ENCODE measurements at places on chromosomes 12 and 14.

DNA sequence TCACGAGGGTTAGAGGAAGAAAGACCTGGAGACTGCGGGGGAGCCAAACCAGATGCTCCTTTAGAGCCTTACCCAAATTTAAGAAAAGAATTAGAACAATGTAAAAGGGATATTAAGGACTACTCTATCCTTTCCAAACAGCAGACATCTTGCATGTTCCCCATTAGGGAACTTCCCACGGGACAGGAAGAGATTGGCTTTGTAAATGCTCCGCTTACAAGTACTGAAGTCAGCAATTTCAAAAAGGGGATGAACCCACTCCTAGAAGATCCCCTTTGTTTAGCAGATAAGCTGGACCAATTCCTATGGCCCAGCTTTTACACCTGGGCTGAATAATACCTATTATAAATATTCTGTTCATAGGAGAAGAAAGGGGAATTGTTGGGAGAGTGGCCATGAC lies 74.2 kb downstream of the APOBEC1 start:
- DNase-seq = no peak

DNA sequence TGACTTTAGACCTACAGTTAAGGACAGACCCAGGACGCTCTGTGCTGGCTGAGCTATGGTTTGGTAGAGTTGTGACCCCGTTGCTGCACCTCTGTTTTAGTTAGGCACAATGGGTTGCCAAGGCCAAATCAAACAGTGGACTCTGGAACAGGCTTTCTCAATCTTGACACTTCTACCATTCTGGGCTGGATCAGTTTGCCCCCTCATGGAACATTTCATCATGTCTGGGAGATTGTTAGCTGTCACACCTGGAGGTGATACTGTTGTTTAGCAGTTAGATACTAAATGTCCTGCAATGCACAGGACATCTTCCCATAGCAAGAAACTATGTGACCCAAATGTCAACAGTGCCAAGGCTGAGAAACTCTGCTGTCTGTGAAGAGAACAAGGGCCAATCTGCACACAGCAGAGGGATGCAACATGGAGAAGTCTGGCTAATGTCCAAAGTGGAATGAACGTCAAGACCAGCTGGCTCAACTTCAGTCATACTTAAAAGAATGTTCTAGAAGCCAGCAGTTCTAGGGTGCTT lies 65.6 kb upstream of the DICER1 start:
- no peak for DNase-seq

DNA sequence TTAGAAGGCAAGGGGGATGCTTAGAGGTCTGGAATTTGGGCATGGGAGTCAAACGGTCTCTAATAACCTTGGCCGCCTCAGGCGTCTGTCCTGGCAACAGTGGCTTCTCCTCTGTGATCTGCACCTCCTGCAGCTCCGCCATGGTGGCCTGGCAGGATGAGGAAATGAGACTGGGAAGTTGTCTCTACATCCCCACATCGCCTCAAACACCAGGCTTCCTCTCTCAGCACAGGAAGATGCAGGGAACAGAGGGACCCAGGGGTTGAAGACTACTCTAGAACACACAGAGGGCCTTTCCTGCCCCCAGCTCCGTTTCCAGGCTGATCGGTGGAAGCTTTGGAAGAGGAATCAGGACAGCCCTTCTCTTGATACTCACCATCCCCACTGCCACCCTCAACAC lies 1.7 kb downstream of the NDRG2 start:
- no peak for DNase-seq

DNA sequence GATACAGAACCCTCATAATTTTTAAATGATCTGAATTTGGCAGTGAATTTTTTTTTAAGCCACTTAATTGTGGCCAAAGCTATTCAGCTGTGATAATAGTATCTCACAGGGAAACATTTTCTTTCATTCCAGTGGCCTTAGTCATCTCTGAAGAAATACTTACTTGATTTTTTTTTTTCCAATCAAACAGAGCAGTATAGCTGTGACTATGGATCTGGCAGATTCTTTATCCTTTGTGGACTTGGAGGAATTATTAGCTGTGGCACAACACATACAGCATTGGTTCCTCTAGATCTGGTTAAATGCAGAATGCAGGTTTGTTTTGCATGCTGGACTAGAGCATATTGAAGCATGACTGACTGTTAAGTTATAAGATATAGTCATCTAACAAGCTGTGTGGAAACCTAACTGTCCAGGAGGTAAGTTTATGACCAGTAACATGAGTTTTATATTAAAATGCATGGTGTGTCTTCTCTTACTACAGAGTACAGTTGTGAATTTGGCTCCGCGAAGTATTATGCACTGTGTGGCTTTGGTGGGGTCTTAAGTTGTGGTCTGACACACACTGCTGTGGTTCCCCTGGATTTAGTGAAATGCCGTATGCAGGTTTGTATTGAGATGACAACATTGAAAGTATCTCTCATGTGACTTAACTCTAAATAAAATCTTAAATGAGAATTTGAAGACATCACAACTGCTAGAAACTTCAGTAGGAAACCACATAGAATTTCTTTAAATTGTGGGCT lies 1.9 kb downstream of the SLC25A3 start:
- no peak for DNase-seq

GRCh38 chr14:51733147-51733546 lies 81.4 kb downstream of the FRMD6 start:
- no peak for DNase-seq

DNA sequence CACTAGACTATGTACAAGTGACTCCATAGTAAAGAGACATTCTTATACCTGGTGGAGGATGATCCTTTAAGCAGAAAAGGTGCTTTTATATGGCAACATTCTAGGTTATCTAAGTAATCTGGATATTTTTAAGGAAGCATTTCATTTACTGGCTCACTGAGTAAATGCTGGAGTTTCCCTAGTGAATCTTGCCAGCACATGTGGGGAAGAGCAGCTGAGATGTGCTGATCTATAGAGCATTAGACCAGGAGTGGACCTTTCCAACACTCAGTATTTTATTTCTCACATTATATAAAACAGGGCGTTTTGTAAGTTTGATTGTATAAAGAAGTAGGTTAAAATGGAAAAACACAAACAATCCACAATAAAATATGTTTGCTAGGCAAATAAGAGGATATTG lies 478.5 kb downstream of the ATP23 start:
- DNase-seq = no peak

GRCh38 chr12:62438098-62438692 lies 28.4 kb upstream of the MON2 start:
- no peak for DNase-seq

GRCh38 chr12:24996820-24997219 lies 47.9 kb upstream of the BCAT1 start:
- no peak for DNase-seq

GRCh38 chr12:29398495-29398894 lies 17.5 kb upstream of the ERGIC2 start:
- DNase-seq = no peak

DNA sequence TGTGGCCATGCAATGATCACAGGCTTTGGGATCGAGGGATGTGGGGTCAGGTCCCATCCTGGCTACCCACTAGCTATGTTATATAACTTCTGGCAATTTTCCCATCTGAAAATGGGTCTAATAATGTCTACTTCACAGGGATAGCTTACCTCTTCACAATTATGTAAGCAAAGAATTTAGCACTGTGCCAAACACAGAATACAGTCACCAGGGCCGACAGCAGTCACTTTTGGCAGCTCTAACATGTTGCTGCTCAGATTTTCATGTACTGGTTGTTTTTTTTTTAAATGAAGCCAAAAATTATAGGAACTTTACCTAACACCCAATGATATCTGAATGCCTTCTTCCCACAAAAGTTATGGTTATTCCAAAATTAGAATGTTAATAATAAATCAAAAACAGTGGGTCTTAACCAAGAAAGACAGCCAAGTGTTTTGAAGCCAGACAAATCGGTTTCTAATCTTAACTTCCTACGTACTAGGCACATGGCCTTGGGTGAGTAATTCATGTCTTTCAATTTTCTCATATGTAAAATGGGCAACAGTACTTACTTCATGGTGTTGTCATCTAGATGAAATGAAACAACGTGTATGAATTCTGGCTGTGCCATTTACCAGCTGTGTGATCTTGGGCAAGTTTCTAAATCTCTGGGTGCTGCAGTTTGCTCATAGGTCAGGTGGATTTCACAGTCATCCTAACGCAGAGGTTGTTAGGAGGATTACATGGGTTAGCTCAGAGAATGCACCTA lies 13.0 kb upstream of the PCED1B start:
- no peak for DNase-seq

DNA sequence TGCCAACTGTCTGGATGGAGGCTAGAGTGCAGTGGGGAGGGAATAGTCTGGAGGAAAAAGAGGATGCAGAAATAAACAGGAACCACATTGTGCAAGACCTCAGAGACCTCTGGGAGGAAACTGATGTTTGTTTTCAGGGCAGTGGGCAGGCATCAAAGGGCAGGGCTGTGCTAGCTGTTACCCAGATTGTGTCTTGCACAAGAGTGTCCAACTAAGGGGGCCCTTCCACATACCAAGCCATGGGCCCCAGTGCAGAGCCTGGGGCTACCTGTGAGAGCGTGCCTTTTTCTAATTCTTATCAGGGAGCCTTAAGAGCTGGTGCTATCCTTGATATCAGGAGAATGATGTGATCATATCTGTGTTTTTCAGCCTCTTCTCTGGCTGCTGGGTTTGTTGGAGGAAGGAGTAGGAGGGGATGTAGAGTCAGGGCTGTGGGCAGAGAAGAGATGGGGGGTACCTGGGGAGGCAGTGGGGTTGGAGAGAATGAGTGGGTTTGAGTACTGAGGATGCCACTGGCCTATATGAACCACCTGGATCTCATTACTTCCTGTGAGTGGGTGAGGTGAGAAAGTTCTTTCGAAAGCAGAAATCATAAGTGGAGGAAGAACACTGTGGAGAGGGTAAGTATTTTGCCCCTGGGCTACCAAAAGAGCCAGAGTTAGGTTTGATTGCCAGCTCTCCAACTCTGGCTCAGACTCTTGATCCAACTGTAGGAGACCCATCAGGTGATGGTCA lies 259.2 kb upstream of the CRY1 start:
- DNase-seq = no peak

Measured in activated gamma-delta T cell (primary cell).